ENCODE measurements at places on chromosomes 5 and 9.

GRCh38 chr5:88214655-88215054 lies 54.0 kb downstream of the TMEM161B start:
- no peak for DNase-seq

DNA sequence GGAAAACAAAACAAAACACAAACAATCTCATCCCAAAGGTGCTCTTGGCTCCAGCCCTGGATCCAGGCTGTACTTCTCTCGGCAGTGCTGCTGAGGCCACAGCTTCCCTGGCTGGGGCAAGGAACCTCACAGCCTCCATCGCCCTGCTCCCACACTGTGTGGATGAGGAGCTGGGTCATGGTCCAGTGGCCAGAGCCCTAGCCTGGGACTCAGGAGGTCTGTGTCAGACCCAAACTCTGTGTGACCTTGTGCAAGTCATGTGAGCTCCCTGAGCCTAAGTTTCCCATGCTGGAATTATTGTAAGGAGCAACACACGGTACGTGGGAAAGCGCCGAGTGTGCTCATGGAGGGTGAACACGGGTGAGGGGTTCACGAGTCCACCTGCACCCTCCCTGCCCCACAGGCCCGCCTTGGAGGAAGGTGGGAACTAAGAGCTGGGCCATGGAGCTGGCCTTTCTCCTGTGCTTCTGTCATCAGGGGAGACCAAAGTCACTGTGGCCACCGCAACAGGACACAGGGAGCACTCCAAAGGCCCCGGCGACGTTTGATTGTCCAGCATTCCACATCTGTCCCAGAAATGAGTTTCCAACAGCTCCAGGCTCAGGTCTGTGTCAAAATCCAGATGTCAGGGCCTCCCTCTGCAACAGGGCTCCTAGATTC lies 26.2 kb upstream of the SMU1 start:
- no peak for DNase-seq

- no peak for DNase-seq
Observed at GRCh38 chr9:135268981-135269380, 181.5 kb downstream of the OLFM1 start.

DNA sequence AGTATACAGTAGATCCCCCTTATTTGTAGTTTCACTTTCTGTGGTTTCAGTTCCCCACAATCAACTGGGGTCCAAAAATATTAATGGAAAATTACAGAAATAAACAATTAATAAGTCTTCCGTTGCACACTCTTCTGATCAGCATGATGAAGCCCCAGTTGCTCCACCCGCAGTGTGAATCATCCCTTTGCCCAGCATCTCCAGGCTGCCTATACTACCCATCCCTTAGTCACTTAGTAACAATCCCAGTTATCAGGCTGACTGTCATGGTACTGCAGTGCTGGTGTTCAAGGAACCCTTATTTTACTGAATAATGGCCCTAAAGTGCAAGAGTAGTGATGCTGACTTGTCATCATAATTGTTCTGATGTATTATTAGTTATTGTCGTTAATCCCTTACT lies 28.9 kb downstream of the SHC3 start:
- no peak for DNase-seq

- peak; percentile 72 for DNase-seq
Observed at GRCh38 chr5:109690242-109690974, 681 bp downstream of the MAN2A1 start.

DNA sequence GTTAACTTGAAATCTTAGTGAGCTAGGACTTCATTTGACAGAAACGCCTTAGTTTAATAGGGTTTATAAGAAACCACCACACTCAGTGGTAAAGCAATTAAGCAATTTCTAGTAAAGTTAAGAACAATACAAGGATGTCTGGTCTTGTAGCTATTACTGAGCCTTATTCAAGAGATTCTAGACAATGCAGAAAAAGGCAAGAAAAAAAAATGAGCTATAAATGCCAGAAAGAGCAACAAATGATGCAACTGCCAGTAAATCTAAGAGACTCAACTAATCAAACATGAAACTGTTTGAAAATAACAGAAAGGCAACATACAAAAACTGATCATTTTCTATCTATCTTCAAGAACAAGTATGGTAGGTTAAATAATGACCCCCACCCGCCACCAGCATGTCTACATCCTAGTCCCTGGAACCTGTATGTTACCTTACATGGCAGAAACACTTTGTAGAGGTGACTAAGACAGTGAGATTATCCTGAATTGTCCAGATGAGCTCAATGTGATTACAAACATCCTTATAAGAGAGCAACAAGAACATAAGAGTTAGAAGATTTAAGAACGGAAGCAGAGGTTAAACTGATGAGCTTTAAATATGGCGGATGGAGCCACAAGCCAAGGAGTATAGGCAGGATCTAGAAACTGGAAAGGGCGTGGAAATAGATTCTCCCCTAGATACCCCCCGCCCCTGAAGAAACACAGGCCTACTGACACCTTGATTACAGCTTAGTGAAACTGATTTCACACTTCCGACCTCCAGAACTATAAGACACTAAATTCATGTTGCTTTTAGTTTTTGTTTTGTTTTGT lies 93.0 kb downstream of the SUSD1 start:
- peak; percentile 45 for DNase-seq

Data from OCI-M1 (cell line).